Kidney (tissue), 22 donors: ENCODE measurements at places on chromosomes 13 and 19. TPM values are rescaled to one million over a fixed set of nuclear protein-coding genes. Genes with fewer than 3 reads are reported as not detected.

Gene COQ8B
- 45.8 TPM for polyA plus RNA-seq

Gene AP1M2
- 232 TPM for polyA plus RNA-seq

Gene COL4A1
- polyA plus RNA-seq: 53.0 TPM

Gene ERICH6B
- not detected for polyA plus RNA-seq

Gene TEX101
- not detected for polyA plus RNA-seq

Gene AZU1
- not detected for polyA plus RNA-seq

Gene MZT1
- polyA plus RNA-seq: 6.8 TPM

Gene ZNF729
- not detected for polyA plus RNA-seq

Gene ZNF235
- 3.0 TPM for polyA plus RNA-seq

Gene IGLON5
- 0.15 TPM for polyA plus RNA-seq

- peak; percentile 46 for DNase-seq
Observed at GRCh38 chr13:113639616-113640262, 18.3 kb downstream of the ATP4B start.

- DNase-seq: peak; percentile 22
Observed at GRCh38 chr19:4647676-4648644, 8.6 kb downstream of the TNFAIP8L1 start.

GRCh38 chr19:13957051-13957450 is 4.7 kb downstream of the DCAF15 start:
- DNase-seq: no peak

- DNase-seq: no peak
Observed at GRCh38 chr13:33213797-33214196, 71.8 kb downstream of the STARD13 start.

DNA sequence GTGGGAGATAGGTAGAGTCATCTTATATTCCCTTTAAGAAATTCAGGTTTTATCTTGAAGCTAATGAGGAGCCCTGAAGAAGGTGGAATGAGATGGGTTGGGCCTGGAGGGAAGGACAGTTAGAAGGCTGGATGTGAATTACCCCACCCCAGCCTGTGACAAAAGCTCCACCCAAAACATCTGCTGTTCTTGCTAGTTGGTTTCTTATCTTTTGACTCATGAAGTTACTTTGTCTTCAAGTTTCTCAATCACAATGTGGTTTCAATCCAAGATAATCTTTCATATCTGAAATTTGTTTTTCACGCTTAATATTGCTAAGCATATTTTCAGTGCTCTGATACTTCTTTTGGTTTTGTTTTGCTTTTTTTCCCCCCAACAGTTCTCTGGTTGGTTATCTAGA is 38.3 kb upstream of the HMGB1 start:
- DNase-seq: no peak

DNA sequence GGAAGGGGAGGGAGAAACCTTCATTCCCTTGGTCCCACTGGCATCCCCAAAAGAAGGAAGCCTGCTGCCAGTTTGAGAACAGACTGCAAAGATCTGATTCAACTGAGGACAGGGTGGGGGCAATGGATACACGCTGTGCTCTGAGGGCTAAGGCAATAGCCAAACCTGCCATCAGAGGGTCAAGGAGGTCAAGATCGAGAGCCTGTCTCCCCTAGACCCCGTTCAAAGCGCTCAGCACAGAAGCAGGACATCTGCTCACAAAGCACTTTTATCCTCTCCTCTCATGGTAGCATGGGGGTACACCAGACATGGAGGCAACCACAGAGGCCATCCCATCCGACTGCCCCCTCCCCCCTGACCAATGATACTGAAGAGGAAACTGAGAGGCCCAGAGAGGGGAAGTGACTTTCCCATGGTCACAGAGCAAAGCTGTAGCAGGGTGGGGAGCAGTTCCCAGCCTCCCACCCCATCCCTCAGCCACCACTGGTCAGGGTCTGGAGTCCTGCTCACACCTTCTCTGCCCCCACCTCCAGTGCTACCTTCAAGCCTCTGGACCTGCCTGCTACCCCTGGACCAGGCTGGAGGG is 11.1 kb downstream of the POU2F2 start:
- DNase-seq: no peak

- no peak for DNase-seq
Observed at GRCh38 chr13:31221057-31221456, 21.3 kb downstream of the B3GLCT start.

GRCh38 chr19:4264812-4265211 is 14.3 kb upstream of the SHD start:
- no peak for DNase-seq

DNA sequence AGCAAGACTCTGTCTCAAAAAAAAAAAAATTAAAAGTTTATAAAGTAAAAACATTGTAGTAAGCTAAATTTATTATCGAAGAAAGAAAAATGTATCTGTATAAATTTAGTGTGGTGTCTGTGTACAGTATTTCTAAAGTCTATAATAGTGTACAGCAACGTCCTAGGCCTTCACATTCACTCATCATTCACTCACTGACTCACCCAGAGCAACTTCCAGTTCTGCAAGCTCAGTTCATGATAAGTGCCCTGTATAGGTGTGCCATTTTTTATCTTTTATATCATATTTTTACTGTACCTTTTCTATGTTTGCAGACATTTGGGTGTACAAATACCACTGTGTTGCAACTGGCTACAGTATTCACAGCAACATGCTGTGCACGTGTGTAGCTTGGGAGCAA is 118.1 kb downstream of the TNFRSF19 start:
- no peak for DNase-seq

DNA sequence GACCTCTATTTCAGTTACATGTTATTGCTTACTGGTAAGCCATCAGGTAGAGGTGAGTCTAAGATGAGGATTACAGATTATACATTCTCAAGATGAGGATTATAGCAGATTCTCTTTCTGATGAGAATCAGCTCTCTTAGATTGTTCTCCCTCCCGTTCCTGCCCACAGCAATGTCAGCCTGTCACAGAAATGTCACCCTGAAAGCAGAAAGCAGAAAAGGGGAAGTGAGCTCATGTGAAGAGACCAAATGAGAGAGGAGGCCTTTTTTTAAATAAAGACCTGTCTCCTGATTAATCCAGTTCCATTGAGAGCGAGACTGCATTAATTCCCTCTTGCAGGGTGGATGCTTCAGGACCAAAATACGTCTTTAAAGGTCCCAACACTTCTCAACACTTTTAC is 445.6 kb downstream of the KCTD12 start:
- no peak for DNase-seq

DNA sequence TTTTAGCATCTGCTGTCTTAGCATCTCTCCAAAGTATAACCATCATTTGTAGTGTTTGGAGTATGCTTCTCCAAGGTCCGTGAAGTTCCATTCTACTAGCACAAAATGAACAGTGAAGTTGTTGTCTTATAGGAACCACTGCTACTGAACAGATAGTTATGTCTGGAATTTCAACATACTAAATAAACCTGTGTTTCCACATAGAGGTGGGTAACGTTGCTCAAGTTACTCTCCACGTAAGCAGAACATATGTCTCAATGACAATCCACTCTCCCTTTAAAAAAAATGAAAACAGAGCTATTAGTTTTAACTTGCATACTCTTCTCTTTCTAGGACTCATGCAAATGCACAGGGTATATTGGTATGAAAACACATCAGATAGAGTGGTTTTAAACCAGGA is 184.3 kb upstream of the TRPC4 start:
- no peak for DNase-seq

- no peak for DNase-seq
Observed at GRCh38 chr13:66681403-66681802, 548.7 kb downstream of the PCDH9 start.

DNA sequence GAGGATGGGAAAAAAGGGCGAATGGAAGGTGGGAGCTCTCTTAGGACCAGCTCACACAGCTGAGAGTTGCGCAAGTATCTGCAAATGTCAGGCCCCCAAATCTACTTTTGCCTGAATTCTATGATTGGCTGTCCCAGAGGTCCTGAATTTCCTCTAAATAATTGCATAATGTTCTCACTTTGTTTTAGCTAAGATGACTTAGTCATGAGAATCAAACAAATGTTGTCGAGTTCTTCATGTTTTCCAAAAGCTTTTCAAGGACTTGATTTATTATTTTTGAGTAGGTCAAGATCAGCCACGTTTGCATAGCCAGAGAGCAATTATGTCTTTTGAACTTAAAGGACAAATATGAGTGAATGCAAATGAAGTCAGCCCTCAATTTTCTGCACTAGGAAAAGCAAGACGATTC is 246.6 kb upstream of the MAB21L1 start:
- no peak for DNase-seq

DNA sequence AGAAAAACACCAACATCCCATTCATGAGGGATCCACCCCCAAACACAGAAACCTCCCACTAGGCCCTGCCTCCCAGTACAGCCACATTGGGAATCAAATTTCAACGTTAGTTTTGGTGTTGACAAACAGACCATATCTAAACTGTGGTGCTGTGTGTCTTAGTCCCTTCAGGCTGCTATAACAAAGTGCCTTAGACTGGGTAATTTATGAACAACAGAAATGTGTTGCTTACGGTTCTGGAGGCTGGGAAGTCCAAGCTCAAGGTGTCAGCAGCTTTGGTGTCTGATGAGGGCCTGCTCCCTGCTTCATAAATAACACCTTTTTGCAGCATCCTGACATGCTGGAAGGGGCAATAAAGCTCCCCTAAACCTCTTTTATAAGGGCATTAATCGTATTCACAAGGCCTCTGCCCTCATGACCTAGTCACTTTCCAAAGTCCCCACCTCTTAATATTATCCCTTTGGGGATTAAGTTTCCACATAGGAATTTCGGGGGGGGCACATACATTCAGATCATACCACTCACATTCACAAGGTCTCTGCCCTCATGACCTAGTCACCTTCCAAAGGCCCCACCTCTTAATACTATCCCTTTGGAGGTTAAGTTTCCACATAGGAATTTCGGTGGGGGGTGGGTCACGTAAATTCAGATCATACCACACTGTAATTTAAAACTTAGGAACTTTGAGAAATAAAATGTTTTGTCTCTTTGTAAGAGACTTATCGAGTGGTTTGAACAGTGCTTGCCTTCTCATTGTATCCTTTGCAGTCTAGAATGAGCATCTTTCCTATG is 27.5 kb downstream of the ZNF507 start:
- no peak for DNase-seq

- DNase-seq: no peak
Observed at GRCh38 chr19:55652311-55653128, 2.3 kb upstream of the U2AF2 start.

DNA sequence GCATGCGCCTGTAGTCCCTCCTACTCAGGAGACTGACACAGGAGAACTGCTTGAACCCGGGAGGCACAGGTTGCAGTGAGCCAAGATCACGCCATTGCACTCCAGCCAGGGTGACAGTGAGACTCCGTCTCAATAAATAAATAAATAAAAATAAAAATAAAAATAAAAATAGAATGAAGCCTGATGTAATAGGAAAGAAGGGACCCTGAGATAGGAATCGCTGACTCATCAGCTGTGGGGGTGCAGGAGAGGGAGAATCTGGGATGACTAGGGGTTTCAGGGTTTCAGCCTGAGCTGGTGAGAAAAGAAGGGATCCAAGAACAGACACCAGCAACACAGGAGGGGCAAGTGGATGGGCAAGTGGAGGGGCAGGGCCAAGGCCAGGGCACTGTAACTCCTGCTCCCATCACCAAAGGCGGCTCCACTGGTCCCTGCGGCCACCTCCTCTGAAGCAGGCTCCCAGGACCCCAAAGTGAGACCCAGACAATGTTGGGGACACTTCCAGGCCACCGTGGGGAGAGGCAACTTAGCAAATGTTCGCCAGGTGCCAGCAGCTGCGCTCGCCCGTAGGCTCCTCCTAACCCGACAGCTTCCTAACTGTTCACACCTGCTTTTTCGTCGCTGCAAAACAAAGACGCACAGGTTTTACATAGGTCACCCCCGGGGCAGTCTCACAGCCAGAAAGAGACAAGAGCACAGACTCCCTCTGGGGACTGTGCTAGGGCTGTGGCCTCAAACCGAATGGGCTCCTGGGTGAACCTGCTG is 1.2 kb downstream of the HAUS8 start:
- DNase-seq: peak; percentile 38

GRCh38 chr13:25630329-25630900 is 258.6 kb downstream of the ATP8A2 start:
- no peak for DNase-seq

- no peak for DNase-seq
Observed at GRCh38 chr13:50527612-50528509, 315.6 kb downstream of the DLEU7 start.

GRCh38 chr19:30681162-30682100 is 309.2 kb downstream of the ZNF536 start:
- no peak for DNase-seq

GRCh38 chr19:45809643-45810159 is 5.4 kb downstream of the RSPH6A start:
- DNase-seq: no peak

- peak; percentile 75 for DNase-seq
Observed at GRCh38 chr19:41521931-41522555, 53.9 kb upstream of the CEACAM21 start.

DNA sequence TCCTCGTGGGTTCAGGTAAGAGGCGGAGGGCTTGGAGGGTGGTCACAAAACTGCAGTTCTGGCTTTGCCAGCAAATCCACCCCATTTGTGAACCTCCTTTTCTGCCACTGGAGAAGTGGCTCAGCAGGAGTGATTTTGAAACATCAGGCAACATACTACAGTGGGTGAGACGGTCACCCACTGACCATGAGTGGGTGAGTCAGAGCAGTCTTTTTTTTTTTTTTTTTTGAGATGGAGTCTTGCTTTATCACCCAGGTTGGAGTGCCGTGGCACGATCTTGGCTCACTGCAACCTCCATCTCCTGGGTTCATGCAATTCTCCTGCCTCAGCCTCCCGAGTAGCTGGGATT is 3.0 kb downstream of the TOMM40 start:
- no peak for DNase-seq

GRCh38 chr19:16347706-16348105 is 23.1 kb downstream of the KLF2 start:
- DNase-seq: no peak

- peak; percentile 80 for DNase-seq
Observed at GRCh38 chr19:11578258-11579142, 1.1 kb upstream of the ACP5 start.

DNA sequence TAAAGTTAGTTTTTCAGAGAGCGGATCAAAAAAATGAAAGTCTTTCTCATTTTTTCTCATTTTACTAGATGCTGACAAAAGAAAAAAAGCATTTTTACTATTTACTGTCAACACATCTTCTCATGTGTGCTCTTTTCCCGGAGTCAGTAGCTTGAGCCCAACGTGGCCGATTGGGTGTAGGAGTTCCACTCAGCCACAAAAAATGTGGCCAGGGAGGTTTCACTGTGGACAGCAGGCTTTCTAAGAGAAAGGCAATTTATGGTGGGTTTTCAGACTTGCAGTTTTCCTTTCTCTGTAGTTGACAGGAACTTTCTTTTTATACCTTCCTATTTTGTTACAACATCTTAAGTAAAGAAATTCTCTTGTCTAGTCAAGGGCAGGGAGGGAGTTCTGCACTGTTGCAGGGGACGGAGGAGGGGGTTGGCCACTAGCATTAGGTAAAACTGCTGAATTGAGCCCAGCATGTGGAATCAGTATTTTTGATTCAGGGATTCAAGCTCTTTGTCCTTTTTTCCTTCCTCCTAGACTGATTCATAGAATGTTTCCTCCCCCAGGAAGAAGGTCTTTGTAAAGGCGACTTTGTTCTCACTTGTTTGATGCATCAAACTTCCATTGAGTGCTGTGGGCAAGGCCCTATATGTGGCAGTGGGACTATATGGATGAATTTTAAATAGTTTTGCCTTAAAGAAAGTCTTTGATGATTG is 123.1 kb downstream of the B3GLCT start:
- DNase-seq: no peak

- no peak for DNase-seq
Observed at GRCh38 chr13:104321756-104322155, 1255.5 kb upstream of the SLC10A2 start.

GRCh38 chr13:99214232-99214631 is 13.6 kb downstream of the UBAC2 start:
- no peak for DNase-seq
